Neural progenitor cell (in vitro differentiated cells): ENCODE measurements at places on chromosomes 16 and 17.

DNA sequence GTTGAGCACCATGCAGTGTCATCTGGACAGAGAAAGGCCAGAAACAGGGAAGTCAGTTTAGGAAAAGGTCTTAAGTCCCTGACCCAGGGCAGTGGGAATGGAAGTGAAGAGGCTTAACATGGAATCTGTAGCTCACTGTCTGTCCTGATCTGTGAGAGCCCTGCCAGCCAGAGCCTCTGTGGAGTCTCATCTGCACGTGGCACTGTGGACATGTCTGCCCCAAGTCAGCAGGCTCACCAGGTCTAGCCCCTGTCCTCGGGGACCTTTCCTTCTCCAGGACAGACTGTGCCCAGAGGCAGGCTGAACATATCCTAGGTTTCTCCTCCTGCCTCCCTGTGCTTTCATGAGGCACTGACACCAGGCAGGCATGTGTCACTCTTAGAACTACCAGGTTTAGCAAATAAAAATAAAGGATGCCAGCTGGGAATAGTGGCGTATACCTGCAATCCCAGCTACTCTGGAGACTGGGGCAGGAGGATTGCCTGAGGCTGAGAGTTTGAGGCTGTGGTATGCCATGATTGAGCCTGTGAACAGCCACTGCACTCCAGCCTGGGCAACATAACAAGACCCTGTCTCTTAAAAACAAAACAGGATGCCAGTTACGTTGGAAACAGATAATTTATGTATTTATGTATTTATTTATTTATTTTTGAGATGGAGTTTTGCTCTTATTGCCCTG lies 22.4 kb downstream of the UNK start:
- no peak for DNase-seq

- DNase-seq: no peak
Observed at GRCh38 chr17:78684026-78684425, 98.0 kb downstream of the CYTH1 start.

DNA sequence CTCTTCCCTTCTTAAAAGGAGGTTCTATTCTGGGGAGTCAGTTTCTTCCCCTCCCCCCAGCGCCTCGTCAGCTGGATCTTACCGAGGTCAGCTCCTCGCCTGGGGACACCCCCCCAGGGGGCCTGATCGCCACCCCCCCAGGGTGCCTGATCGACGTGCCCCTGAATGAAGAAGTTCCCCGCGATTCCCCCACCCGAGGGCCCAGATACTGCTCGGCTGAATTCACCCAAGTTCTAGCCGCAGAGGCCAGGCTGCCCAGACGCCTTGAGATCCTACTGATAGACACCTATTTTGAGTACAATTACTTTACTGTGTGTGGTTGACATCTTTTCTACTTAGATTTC lies 1.4 kb downstream of the RAB11FIP3 start:
- DNase-seq: no peak

GRCh38 chr16:55576384-55576783 lies 9.9 kb downstream of the CAPNS2 start:
- DNase-seq: no peak

GRCh38 chr17:69141431-69142174 lies at the start of gene ABCA6:
ABCA6 (minus strand) TSS chr17:69141895; CDS start chr17:69140703, 1,192 bp downstream.
- no peak for DNase-seq

DNA sequence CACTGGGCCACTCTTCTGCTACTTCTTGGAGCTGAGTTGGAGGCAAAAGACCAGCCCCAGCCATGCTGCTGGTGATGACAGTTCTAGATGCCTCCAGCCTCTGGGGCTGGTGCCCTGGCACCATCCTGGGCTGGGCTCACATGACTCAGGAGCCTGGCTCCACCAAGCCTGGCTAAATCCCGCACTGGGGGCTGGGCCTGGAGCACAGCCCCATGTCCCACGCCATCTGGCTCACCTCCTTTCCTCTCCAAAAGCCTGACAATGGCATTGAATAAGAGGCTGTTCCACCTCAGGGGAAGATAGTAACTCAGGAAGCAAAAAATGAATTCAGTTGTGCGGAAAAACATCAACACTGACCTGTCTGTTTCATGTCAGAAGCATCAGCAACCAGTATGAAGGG lies 45.1 kb upstream of the MTSS2 start:
- DNase-seq: no peak

GRCh38 chr17:17682293-17682736 lies 1.1 kb downstream of the RAI1 start:
- peak; percentile 44 for DNase-seq

- peak; percentile 90 for DNase-seq
Observed at GRCh38 chr16:72561-73548, at the start of gene RHBDF1. RHBDF1 (minus strand) TSS chr16:72631; CDS start chr16:65015, 7,616 bp downstream.

- no peak for DNase-seq
Observed at GRCh38 chr16:87310610-87311009, 6.6 kb downstream of the C16orf95 start.

DNA sequence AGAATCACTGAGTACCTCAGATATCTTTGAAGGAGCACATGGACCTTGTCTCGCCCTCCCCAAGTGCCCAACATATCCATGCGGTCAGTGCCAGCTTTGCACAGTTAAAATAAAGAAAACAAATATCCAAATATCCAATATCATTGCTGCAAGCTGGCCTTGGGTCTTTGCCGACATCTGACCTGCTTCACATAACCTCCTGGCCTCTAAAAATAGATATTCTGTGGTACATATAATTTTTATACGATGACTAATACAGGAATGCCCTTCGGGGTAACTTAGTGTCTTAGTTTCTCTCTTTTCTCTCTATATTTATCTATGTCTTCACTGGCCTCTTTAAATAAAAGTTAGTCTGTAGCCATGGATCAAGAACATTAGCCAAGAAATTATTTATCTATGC lies 67.8 kb downstream of the MAF start:
- no peak for DNase-seq

- no peak for DNase-seq
Observed at GRCh38 chr16:86035906-86036305, 136.9 kb downstream of the IRF8 start.

- DNase-seq: no peak
Observed at GRCh38 chr16:10242916-10243315, 60.7 kb upstream of the GRIN2A start.

GRCh38 chr17:61009663-61010062 lies 332.0 kb downstream of the BCAS3 start:
- DNase-seq: no peak

GRCh38 chr17:67819722-67820121 lies 5.6 kb upstream of the BPTF start:
- DNase-seq: no peak

DNA sequence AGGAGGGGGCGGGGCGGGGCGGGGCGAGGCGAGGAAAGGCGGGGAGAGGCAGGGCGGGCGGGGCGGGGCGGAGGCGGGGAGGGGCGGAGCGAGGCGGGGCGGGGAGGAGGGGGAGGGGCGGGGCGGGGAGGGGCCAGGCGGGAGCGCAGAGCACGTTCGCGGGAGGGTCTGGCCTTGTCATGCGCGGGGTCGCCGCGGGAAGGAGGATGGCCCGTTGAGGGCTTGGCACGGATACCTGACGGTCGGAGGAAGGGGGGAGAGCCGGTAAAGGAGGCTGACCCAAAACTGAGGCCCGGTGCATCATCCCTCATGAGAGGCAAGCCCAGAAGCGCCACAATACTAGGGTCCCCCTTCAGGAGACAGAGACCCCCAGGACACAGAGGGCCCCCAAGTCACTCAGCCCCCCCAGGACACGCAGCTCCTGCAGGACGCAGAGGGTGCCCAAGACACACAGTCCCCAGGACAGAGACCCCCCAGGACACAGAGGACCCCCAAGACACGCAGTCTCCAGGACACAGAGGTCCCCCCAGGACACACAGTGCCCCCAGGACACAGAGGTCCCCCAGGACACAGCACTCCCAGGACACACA lies 593 bp upstream of the WDR45B start:
- DNase-seq: peak; percentile 77

GRCh38 chr17:57402681-57403180 lies 146.4 kb downstream of the MSI2 start:
- DNase-seq: no peak

GRCh38 chr17:15741624-15742023 lies 9.5 kb downstream of the TBC1D26 start:
- DNase-seq: no peak

- DNase-seq: no peak
Observed at GRCh38 chr16:49576941-49577340, 203.3 kb downstream of the C16orf78 start.

GRCh38 chr16:88016964-88017363 lies 65.7 kb downstream of the BANP start:
- DNase-seq: no peak

DNA sequence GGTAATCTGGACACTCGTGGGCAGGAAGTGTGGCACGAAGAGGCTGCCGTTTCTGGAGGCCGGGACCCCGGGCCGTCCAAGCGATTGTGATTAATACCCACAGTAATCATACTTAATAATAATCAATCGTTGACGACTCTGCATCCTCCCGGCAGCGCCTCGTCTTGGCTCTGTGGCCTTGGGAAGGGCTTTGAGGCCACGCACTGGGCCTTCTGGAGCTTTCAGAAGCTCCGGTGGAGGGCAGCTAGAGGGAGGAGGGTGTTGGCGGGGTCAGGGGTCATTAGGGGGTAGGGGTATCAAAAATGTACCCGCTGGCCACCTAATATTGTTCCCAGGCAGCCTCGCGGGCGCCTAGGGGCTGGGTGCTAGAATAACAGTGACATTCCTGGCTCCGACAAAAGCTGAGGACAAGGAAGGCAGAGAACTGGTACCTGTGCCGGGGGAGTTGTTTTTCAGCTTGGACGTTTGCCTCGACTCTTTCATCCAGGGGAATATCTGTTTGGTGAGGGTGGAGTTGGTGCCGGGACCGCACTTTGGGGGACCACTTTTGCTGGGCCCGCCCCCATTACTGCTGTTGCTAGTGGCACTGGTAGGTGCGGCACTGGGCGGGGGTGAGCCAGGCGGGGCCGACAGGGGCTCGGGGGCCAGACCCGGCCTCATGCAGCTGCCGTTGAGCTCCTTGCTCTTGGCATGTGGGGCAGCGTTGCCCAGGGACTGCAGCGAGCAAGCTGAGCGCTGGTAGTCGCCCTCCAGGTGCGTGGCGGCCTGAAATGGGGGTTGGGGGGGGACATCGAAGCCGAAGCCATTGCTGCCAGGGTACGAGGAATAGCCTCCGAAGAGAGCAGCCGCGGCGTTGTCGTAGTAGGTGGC lies 6.9 kb upstream of the HOXB2 start:
- DNase-seq: no peak

DNA sequence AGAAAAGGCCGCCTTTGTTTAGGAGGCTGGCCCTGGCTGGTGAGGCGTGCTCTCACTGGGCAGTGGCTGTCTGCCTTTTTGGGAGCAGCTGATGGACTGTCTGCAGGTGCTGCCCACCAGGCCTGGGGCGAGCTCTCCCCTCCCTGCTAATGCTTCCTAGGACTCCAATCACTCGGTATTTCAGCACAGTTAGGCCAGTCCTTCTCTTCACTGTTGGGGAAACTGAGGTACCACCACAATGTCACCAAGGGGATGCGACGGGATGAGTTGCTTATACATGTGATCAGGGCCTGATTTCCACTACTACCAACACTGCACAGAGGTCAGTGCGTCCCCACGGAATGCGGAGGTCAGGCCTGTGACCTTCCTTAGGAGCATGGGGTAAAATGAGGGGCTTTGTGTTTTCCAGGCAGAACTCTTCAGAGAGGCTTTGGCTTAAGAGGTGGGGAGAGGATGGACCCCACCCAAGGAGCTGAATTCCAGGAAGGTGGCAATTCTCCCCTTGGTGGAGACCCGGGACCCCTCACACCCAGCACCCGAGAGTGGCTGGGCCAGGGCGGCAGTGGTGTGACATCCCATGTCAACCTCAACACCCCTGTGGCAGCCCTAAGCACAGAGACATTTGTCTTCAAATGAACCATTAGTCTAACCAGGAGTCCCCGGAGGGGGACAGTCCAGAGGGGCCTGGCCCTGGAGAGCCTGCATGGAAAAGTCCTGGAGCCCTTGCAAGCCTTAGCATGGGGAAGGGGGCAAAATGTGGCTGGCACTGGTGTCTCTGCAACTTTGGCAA lies 86.4 kb downstream of the N4BP1 start:
- no peak for DNase-seq

DNA sequence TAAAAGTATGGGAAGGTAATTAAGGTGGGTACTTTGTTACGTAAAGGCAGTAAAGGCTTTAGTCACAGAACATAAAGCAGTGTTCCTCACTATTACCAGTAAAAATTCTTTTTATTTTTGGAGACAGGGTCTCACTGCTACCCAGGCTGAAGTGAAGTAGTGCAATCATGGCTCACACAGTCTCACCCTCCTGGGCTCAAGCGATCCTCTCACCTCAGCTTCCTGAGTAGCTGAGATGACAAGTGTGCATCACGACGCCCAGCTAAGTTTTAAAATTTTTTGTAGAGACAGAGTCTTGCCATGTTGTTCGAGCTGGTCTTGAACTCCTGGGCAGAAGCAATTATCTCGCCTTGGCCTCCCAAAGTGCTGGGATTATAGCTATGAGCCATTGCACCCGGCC lies 80.5 kb downstream of the CREBBP start:
- DNase-seq: no peak

DNA sequence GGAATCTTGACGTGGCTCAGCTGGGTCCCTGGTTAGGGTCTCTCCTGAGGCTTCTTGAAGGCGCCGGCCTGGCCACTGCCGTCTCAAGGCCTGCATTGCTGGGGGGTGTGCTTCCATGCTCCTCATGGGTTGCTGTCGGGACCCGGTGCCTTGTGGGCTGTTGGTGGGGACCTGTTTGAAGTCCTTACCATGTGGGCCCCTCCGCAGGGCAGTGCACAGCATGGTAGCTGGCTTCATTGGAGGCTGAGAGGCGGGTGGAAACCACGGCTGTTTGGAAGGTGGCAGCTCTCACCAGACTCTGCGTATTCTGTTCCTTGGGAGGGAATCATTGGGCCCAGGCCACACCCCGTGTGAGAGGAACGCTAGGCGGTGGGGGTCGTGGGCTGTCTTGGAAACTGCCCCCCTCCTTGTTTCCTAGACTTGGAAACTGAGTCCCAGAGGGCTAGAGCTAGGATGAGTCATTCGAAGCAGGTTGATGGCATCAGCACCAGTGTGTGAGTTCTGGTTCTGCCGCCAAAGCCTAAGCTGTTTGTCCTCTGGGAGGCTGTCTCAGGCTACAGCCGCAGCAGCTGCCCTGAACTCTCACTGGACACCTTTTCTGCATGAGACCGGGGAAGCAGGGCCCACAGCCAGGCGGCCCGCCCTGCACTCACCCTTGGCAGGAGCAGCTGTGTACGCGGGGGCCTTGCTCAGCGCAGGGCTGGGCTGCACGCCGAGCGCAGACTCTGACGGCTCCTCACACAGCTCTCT lies 35.2 kb downstream of the ZNF750 start:
- no peak for DNase-seq

- DNase-seq: no peak
Observed at GRCh38 chr17:39122991-39123390, 28.4 kb downstream of the PLXDC1 start.

DNA sequence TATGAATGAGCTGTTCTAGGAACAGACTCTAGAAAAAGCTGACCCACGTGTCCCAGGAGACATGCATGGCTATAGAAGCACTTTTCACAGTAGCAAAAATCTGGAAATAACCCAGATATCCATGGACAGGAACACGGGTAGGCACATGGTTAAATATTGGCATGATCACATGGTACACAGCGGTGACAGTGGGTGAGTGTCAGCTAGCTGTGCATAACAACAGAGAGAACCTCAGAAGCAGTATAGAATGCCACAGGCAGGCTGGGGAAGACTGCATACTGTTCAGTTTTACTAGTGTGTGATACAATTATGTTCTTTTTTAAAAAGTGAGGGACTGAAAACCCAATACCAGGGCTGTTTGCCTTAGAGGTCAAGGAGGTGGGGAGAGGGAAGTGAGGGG lies 31.4 kb downstream of the EPN2 start:
- DNase-seq: no peak

GRCh38 chr16:88906535-88907105 lies 40.2 kb upstream of the PABPN1L start:
- no peak for DNase-seq
